ENCODE measurements at places on chromosomes 7 and 10. TPM values are rescaled to one million over a fixed set of nuclear protein-coding genes. Genes with fewer than 3 reads are reported as not detected.

DNA sequence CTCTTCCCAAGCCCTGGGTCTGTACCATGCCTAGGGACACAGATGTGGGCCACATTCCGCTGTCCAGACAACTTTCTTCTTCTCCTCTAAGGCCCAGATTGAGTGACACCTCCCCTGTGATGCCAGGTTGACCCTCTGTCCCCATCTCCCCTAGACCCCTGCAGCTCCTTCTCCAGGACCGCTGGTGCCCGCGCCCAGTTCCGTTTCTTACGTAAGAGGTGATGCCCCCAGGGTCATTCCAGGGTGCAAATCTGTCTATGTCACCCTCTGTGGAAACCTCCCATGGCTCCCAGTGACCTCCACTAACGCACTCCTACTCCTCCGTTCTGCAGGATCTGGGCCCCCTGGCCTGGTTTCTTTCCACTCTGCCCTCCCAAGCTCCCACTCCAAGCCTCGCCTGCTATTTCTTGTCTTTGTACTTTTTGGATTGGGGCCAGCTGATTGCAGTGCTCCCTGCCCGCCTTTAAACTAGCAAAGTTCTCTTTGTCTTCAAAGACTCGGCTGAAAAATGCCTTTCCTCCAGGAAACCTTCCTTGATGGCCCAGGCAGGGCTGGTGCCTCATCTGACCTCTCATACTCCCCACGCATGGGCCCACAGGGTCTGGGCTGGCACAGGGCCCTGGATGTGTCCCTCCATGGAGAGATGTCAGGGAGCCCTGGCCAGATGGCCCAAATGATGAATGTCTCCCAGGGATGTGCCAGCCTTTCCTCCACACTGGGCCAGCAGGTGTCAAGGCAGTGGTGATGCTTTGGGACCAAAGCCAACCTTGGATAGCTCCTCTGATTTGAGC, 21.3 kb upstream of the ELN start:
- DNase-seq, result no peak

DNA sequence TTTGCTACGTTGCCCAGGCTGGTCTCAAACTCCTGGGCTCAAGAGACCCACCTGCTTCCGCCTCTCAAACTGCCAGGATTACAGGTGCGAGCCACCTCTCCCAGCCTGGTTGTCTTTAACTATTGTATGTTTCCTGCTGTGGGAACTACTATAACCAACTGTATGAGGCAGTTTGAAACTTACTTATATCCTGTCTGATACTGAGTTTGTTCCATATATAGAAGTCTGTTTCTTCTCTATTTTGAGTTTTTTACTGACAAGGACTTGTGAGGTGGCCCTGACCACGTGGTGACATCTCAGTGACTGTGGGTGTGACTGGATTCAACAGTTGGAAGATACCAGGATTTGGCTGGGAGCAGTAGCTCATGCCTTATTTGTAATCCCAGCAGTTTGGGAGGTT, 14.2 kb downstream of the FBH1 start:
- no peak for DNase-seq

The DUS4L gene
- 16.3 TPM for total RNA-seq

The NXPH1 gene
- total RNA-seq, result not detected

DNA sequence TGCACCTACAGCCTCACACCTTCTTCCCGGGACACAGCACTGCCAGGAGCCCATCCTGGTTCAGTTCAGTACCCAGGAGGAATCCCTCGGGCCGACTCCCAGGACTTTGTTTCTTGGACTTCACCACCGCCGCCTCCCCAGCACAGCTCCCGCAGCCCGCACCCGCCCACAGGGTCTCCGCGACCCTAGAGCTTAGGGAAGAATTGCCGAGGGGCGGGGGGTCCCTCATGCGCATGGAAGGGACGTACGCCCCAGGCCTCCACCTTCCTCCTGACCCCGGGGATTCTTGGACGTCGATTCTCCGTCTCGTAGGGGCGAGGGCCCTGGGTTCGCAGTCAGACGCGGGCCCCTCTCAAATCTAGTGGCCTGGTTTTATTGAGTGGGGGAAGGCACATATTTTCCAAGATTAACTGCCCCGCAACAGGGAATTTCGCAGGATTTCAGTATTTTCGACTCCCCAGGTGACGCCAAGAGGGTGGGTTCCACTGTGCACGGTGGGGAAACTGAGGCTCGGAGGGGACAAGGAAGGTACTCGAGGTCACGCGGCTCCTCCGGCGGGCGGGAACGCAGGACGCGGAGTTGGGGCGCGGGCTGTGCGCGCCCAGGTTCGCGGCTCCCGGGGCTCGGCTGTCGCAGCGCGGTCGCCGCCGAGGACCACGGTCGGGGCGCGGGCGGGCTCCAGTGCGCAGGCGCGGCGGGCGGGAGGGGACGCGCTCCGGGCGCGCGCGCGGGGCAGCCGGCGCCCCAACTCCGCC, at the start of gene ADCY1:
ADCY1 (plus strand) TSS at position 708 of the 755 bp plus-strand sequence. CDS start 176 bp downstream, outside the sequence.
- DNase-seq, result peak; percentile 64

DNA sequence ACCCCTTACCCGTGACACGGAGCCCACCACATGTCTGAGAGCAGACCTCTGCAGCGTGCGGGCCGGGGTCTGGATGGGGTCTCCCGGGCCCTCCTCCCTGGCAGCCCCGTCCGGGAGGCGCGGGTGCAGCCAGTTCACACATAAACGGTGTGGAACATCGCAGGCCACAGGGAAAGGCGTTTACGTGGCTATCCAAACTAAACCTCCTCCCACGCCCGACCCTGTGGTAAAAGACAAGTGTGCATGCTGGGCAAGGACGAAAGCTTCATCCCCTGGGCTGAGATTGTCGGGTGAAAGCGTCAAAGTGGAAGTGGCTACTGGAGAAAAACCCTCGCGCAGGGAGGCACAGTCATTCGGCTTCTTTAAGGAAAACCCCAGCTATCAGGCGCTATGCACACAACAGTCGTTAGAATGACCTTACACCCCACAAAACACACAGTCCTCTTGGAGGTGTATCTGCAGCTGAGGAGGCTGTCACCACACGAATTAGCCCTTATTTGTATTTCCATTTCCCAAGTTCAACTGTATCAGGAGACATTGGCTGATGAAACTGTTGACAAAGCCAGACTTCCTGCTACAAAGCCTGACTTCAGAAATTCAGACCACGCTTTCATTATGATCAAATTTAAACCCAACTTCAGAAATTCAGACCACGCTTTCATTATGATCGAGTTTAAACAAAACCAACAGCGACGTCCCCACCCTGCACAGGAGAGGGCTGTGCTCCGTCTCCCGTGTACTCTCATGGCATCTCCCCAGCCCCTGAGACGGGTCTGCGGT, 15.3 kb downstream of the GPER1 start:
- peak; percentile 72 for DNase-seq

GRCh38 chr10:73246322-73246645, 771 bp downstream of the DNAJC9 start:
- DNase-seq, result no peak

- no peak for DNase-seq
Observed at GRCh38 chr10:95640891-95641315, 15.6 kb downstream of the ALDH18A1 start.

DNA sequence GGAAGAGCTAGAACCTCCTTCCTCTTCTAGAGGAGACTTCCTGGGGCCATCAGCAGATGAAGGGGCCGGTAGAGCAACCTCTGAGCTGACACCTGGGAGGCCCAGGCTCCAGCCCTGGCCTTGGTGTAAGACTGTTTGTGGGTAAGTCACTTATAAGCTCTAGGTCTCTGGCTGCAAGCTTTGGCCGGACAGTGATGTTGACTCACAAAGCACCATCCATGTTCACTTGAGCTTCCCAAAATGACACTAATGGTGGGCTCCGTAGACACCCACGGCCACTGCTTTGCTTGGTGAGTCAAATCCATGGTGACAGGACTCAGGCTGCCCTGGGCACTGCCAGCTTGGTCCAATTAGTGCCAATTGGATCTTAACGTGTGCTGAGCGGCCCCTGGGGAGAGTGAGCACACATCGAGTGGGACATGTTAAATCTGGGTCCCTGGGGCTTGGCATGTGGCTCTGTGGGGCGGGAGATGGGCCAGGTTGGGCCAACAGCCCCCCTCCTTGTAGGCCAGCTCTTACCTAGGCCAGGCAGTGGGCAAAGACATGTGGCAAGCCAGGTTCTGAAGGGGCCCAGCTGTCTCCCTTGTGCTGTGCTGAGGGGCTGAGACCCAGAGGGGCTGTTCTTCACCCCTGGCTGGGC, 16.7 kb downstream of the NEURL1 start:
- DNase-seq, result no peak

DNA sequence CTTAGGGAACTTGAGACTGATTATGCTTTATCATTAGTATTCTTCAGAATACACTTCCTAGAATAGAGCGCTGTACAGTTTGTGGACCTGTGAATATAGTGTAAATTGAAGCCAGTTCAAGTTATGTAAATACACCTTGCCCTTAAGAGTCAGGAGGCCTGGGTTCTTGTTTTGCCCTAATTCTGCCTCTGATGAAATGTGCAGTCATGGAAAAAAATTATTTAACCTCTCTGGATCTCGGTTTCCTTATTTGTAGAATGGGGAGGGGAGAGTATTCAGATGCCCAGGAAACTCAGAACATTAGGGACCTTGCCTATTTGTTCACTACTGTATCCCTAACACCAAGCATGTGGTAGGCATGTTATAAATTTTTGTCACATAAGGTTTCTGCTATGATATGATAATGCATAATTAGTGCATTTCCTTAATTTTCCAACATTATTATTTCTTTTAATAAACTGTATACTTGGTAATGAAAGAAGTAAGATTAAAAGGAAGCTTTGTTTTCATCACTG, 1.3 kb downstream of the EXOC6 start:
- no peak for DNase-seq

- DNase-seq, result no peak
Observed at GRCh38 chr7:14196555-14196954, 207.1 kb upstream of the ETV1 start.

GRCh38 chr10:44510379-44511115, 125.7 kb upstream of the CXCL12 start:
- no peak for DNase-seq

DNA sequence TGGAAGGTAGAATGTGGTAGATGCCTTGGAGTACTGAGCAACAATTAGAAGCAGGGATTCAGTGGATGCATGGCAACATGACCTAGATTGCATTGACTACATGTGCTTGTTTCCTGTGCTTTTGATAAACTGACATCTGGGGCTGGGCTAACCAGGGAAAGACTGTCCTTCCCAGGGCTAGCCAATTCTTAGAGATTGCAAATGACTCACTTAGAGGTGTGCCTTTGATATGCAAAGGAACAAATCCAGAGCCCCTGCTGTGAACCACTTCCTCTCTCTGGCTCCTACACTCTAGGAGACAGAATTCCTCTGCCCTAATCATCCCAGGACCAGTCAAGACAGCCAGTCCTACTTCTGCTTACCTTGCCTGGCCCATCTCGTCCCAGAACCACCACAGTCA, 651.5 kb downstream of the LRMDA start:
- DNase-seq, result no peak

- DNase-seq, result no peak
Observed at GRCh38 chr7:101947899-101948298, 130.5 kb downstream of the CUX1 start.

The ANXA8L1 gene
- not detected for total RNA-seq

DNA sequence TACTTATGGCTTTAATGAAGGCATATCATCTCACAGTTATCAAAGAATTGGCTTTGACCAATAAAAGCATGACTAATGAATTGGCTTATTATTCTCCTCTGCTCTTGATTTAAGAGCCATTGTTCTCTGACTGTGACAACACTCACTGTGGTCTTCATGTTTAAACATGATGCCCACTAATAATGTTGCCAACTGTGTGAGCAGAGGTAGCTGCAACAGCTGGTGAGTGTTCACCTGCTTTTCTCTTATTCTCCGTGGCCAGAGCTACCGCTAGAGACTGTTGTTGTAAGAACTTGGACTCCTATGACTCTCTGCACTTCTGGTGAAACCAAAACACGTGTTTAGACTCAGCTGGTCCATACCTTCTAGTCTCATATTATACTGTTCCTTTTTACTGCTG, 335.9 kb downstream of the XPNPEP1 start:
- no peak for DNase-seq

DNA sequence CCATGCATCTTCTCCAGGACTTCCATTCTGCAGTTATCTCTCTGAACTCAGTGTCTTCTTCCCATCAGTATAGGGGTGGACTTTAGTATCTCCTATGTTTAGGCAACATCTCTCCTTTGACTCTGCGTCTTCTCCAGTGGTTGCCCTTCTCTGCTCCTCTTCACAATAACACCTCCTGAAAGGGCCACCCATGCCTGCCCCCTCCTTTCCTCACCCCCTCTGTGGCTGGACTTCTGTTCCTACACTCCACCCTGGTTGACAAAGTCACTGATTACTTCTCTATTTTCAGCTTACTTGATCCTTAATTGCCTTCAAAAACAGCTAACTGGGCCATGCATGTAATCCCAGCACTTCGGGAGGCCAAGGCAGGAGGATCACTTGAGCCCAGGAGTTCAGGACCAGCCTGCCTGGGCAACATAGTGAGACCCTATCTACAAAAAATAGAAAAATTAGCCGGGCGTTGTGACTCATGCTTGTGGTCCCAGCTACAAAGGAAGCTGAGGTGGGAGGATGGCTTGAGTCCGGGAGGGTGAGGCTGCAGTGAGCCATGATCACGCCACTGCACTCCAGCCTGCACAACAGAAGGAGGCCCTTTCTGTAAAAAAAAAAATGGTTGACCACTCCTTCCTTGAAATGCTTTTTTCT, 13.7 kb downstream of the SRGN start:
- DNase-seq, result no peak

GRCh38 chr10:25547382-25547781, 372.6 kb downstream of the GPR158 start:
- DNase-seq, result no peak

DNA sequence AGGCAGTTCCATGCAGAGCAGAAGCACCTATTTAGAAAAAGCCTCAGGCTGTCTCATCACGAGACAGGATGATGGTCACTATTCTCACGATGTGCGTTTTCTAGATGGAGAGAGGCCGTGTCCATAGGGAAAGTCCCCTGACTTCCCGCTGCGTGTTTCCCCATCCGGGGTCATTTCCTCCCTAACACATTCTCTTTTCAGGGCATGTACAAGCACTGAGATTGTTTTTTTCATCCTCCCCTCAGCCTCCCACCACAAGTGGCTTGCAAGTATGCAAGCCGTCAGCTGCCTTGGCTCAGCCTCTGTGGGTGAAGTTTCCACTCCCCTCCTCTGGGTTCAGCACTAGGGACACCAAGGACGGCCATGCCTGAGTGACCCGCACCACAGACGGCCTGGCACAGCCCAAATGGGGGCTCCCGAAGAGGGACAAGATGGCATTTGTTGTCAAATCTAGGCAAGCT, 2.7 kb upstream of the CALML5 start:
- DNase-seq, result no peak

The ZPBP gene
- total RNA-seq, result not detected

GRCh38 chr7:154353355-154353767, 301.2 kb downstream of the DPP6 start:
- no peak for DNase-seq

GRCh38 chr10:21733710-21734109, 199.7 kb downstream of the MLLT10 start:
- no peak for DNase-seq

- DNase-seq, result no peak
Observed at GRCh38 chr10:35391153-35391953, 55.0 kb downstream of the CCNY start.

- no peak for DNase-seq
Observed at GRCh38 chr7:30831227-30831626, 60.0 kb downstream of the MINDY4 start.

GRCh38 chr10:96619120-96619519, 32.3 kb upstream of the TM9SF3 start:
- no peak for DNase-seq
